Foreskin keratinocyte (primary cell): ENCODE measurements at places on chromosomes 13 and 19.
A peak's percentile ranks its signal among the peaks of the same experiment; 100 is the strongest.

DNA sequence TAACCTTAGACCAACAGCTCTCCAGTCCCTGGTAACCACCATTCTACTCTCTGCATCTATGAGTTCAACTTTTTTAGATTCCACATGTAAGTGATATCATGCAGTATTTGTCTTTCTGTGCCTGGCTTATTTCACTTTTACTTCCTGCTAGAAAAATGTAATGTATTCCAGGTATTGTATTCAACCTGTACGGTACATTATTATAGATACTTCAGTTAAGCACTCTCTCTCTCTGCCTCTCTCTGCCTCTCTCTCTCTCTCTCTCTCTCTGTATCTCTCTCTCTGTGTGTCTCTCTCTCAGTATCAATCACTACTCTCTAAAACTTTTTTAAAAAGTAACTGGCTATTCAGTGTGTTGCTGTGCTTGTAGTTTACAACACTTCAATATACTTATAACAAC, 8.4 kb downstream of the DACH1 start:
- no peak for DNase-seq

- DNase-seq, result peak; percentile 10
Observed at GRCh38 chr13:94154367-94154766, 325.1 kb downstream of the DCT start.

DNA sequence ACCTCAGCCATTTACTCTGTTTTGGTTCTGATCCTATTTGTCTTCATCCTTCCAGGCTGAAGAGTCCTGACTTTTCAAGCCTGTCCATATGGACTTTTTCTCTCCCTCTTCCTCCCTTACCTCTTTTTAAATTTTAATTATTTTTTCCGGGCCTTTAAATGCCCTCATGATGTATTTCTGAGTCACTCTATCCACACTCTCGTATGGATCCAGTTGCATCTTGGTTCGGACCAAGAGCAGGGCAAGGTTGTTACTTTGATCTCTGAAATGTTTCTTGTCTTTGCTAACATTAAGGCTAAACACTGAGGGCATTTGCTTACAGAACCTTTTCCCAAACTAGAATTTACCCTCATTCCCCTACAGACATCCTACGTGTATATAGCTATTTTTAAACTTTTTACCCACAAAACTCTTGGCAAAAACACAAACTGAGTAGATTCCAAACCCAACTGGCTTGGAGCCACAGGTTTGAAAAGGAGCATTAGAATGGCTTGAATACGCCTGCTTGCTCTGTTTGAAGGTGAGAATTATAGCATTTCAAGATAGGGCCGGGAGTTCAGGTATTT, 47.4 kb upstream of the SERPINE3 start:
- DNase-seq, result no peak

GRCh38 chr13:77874406-77874805, 44.2 kb downstream of the EDNRB start:
- DNase-seq, result no peak

DNA sequence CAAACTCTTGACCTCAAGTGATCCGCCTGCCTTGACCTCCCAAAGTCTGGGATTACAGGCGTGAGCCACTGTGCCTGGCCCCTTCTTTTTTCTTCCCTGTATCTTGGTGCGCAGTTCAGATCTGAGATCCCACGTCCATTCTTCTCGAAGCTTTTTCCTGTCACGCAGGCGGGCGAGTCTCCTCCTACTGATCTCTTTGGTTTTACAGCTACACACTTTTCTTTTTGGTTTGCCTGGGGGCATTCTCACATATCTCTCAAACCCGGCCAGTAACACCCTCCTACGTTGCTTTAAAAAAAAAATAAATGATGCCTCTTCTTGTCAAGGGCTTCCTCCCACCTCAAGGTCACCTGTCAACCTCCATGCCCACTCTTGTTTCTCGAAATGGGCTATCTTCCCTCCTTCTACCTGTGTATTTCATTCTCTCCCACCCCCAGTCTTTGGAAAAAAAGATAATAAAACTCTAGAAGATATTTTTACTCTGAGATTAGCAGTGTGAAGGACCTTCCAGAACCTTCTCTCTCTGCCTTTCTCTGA, 12.1 kb downstream of the TMPRSS9 start:
- no peak for DNase-seq

GRCh38 chr13:95535243-95535642, 17.3 kb upstream of the CLDN10 start:
- DNase-seq, result peak; percentile 76

- no peak for DNase-seq
Observed at GRCh38 chr19:45899919-45900589, 2.4 kb downstream of the MYPOP start.

GRCh38 chr13:71290963-71291841, 575.8 kb downstream of the DACH1 start:
- peak; percentile 14 for DNase-seq

DNA sequence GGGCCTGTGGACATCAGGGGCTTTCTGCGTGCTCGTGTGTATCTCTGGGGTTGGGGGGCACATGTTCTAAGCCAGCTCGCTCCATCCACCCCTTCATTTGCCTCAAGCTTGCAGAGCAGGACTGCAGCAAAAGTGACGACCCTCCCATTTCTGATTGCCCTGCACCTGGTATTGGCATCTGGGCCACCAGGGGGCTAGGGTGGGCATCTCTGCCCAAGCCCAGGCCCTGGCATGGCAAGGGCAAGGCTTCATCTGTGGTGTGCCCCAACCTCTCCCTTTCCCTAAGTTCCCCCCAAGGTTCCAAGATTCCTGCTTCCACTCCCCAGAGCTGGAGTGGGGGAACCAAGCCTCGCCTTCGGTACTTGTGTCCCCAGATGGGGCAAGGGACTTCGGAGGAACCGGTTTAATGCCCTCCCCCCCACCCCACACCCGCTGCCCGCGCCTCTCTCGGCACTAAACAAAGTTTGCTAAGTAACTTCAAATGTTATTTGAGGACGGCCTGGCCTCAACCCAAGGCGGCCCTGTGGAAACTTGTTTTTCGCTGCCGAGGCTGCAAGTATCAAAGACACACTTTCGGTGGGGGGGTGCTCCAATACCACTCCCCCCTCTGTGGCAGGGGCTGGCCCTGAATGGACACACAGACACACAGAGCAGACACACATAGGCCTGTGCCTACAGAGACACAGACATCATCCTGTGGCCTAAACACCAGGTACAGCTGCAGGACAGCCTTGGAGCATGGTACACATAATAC, 12.2 kb downstream of the NFIX start:
- DNase-seq, result no peak

DNA sequence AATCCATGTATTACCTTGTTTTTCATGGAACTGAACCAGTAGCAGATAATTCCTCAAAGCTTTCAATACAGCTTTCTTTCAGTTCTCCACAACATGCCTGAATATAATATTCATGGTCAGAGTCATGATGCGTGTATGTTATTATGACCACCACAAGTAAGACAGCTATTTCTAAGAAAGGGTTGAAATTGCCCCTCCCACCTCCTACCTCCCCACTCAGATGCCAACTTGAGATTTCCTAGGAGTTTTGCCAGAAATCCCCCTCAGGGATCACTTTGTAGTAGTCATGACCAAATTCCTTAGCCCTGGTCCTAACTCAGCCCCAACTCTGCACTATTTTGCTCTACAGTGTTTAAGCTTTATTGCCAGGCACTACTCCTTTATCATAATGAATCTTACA, 69.9 kb upstream of the RAP2A start:
- no peak for DNase-seq

DNA sequence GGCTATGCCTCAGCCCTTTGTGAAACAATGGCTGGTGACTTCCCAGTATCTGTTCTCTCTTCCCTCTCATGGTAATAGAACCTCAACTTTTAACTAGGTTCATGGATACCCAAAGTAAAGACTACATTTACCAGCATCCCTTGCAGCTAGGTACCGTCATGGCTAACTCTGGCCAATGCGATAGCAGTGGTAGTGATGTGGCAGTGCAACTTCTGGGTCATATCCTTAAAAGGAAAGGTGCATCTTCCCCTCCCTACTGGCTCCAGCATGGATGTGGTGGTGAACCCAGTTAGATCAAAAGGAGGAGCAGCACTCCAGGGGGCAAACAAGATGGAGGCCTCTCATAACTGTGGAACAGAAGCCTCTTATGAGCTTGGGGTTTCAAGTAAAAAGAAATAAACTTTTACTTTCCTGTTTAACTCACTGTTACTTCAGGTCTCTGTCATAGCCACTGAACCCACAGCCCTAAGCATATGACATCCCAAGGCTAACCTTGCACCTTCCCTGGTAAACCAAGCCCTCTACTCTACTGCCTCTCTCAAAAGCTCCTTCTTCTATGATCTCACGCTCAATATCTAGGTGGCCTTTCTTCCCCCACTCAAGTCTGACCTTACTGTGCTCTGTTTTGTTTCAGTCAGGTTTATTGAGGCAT, 104.4 kb downstream of the DOCK9 start:
- DNase-seq, result no peak

DNA sequence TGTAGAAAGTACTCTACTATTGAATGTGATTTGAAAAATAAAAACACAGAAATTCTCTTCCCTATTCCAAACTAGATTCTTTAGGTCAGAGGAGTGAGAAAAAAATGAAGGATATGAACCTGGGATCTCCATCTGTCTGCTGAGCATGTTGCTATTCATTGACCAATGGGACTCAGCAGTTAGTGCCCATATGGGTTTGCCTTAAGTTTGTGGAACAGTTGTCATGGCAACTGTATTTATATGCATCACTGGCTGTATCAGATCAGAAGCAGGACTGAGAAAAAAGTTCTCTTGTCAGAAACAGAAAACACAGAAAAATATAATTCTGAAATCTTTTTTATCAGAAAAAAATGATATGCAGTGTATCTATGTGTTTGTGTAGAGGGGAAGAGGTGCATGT, 73.3 kb upstream of the ATXN8OS start:
- no peak for DNase-seq

DNA sequence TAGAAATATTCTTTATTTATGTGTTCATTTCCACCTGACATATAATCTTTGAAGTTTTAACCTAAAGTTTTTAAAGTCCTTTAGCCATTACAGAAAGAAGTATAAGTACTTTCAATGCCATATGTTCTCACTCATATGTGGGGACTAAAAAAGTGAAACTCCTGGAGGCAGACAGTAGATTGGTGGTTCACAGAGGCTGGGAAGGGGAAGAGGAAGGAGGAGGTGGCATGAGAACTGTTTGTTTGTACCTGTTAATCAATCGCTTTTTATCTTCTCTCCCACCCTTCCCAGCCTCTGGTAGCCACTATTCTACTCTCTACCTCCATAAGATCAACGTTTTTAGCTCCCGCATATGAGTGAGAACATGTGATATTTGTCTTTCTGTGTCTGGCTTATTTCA, 131.1 kb downstream of the MYO16 start:
- no peak for DNase-seq

DNA sequence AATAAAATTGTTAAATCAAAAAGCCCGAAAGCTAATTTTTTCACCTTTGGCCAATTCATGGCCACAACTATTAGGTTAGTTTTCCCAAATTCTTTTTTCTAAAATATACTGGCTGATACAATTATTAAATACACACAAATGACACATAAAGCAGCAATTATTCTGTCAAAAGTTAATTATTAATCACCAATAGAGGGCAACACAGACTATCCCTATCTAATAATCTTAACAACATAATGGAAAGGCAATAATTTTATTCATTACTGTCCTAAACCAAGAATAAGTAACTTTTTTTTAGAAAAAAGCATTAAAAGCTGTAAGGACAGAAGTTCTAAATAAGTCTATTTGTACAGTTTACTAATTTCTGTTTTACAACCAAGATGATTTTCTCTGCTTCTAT, 51.7 kb downstream of the KATNAL1 start:
- DNase-seq, result no peak

DNA sequence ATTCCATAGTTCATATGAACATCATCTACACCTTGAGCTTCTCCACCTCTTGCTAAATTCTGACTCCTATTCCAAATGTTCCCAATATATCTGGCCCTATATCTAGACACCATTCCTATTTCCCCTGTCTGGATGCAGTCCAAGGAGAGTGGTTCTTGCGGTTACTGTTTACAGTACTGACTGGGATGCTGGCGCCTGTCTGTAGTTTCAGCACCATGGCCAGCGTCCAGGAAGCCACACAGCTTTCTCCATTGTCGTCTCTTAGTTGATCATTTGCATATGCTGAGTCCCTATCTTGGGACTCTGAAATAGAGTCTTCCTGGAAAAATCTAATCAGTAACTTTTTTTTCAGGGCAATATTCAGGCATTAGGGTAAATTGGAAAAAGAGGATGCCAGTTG, 14.9 kb downstream of the LAIR2 start:
- peak; percentile 11 for DNase-seq

- no peak for DNase-seq
Observed at GRCh38 chr13:41384749-41385503, 72.4 kb upstream of the RGCC start.

- no peak for DNase-seq
Observed at GRCh38 chr13:80132741-80133601, 208.0 kb downstream of the SPRY2 start.

GRCh38 chr19:15779756-15780476, 7.5 kb upstream of the OR10H5 start:
- peak; percentile 9 for DNase-seq

GRCh38 chr13:38496917-38497316, 147.3 kb downstream of the UFM1 start:
- no peak for DNase-seq

DNA sequence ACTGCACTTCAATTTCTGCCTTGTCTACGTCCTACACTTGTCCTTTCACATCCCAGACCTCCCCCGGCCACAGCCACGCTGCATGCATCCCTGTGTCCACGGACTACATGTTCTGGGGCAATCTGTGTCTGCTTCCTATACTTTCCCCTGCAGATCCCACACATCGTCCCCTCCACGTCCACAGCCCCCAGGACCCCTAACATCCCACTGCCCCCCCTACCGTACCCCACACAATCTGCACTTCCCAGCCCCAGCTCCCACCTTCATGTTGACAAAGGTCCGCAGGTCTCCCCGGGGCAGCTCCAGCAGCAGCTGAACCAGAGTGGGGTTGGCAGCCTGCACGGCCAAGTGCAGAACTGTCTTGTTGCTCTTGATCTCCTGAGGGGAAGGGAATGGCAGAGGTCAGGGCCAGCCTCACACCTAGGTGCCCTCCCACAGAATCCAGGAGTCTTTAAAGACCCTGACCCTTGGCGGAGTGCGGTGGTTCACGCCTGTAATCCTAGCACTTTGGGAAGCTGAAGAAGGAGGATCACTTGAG, 10.2 kb downstream of the NFKBID start:
- DNase-seq, result no peak

DNA sequence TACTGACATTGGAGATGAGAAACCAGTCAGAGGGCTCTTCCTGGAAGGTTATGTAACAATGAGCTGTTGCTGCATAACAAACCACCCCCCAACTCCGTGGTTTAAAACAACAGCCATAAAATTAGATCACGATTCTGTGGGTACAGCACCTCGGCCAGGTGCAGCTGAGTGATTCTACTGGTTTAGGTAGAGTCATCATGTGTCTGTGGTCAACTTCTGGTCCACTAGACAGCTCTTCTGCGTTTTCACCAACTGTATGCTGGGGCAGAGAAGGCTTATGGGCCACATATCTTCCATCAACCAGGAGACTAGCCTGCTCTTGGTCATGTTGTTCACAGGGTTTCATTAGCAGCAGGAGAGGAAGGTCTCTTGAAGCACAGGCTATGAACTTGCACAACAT, 585.5 kb downstream of the KCTD12 start:
- no peak for DNase-seq
